Urothelium cell line (cell line): ENCODE measurements at places on chromosomes 6 and 20.

GRCh38 chr6:47646689-47647088 is 51.7 kb upstream of the ADGRF4 start:
- no peak for DNase-seq

DNA sequence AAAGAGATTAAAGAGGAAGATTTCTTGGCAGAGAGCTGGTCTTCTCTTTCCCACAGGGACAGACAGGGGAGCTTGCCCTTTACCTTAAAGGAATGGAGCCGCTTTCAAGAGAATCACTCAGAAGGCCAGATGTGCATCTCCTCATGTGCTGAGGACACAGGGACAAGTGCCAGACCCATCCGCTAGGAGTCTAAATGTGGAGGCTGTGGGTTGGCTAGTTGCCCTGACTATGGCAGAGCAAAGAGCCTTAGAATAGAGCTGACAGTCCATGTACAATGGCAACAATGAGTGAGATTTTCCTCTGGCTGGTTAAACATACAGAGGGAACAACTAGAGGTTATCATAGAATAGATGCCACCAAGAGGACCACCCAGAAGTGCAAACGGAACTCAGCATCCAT is 7.3 kb upstream of the DOK5 start:
- DNase-seq, result no peak

GRCh38 chr6:11207199-11207968 is 25.1 kb downstream of the NEDD9 start:
- peak; percentile 74 for DNase-seq

DNA sequence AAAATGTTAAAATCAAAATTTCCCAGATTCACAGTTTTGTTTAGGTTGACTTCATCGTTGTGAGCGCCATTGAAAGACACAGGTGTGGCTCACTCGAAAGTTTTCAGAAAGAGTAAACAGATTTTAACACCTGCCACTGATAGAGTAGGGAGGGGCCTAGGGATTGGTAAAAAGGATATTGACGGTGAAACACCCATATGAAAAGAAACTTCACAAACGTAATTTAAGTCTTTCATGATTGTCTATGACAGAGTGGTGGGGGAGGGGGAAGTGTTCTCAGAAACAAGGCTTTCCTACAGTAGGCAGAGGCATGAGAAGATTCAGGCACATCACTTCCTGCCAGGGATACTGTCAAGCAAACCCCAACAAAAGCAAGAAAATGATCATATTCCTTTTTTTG is 101.4 kb downstream of the PERP start:
- DNase-seq, result no peak

- DNase-seq, result no peak
These were observed 3.2 kb downstream of the BACH2 start for GRCh38 chr6:90293319-90293953.

DNA sequence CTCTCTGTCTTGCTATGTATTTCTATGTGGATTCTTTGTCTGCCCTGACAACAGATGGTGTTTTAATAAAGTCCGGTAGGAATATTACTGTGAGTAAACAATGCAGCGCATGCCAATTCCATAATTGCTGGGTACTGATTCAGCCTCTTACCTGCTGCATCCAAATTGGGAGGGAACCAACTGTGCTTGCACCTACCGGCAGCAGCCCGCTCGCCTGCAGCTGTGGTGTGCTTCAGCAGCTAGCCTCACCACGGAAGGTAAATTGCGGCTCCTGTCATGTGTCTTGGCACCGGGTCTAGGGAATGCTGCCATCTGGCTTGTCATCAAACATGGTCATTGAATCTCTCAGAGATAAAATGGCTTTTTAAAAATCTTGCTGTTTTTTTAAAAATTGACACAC is 704.8 kb upstream of the SLC35B3 start:
- peak; percentile 30 for DNase-seq

GRCh38 chr20:41482647-41483552 is 116.3 kb upstream of the EMILIN3 start:
- peak; percentile 31 for DNase-seq

GRCh38 chr6:148271711-148272439 is 70.8 kb upstream of the SASH1 start:
- DNase-seq, result no peak

GRCh38 chr20:31713312-31714273 is 9.1 kb downstream of the BCL2L1 start:
- peak; percentile 81 for DNase-seq

DNA sequence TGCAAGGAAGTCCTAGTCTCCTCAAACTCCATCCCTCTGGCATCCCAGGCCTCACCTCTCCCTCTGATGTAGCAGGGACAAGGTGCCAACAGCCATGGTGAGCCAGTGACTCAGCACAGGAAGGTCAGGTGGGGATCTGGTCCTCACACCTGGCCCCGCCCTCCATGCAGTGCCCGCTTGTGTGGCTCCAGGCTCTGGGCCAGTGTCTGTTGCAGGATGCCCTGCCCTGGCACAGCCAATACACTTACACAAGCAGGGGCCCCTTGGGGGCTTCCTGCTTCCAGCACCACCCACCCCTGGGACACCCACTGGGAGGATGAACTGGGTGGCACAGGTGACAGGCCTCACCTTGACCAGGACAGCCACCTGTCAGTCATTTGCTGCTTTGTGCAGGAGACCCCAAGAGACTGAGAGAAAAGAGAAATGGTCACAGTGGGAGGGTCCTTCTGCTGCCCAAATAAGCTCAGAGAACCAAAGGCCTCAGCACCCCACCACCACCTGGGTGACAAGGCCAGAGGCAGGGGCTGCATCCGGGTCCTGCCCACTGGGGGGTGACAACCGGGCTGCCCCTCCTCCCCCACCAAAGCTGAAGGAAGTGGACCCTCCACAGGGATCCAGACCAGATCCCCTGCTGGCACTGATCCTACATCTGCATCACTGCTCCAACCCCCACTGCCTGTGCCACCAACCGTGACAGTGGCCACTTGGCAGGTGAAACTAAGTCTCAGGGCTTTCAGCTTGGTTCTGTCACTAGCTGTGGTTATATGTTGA is 658.8 kb upstream of the DEFB115 start:
- no peak for DNase-seq

GRCh38 chr6:16067568-16067967 is 61.3 kb upstream of the MYLIP start:
- no peak for DNase-seq

DNA sequence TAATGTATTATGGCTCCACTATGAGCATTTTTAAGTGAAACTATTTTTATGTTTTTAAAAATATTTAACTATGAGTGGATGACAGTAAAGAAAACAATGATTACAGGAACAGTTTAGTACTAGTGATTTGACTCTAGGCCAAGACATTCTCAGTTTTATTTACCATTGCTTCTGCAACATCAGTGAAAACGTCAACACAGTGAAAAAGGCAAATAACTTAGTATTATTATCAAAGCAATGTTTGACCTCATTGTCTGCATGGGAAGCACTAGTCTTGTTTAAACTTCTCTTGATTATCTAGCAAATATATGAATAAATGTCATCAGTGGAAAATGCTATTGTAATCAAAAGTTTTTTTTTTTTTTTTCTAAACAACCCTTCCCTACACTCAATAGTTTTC is 165.0 kb downstream of the HTR1B start:
- no peak for DNase-seq

DNA sequence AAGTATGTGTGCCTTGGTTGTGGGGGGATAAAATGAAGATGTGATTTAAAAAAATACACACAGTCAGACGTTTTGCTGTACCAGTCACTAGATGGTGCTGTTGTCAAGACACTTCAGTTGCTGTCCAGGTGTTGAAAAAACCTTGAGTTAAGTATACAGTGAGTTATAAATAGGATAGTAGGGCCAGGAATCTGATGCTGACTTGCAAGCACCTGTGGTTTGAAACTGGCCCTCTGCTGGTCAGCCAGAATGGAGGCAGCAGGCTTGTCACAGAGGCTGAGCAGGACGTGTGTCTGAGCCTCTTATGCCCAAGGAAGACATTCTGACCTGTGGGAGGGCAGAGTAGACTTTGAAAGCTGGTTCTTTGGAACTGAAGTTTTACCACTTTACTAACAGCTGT is 27.8 kb downstream of the RNF8 start:
- DNase-seq, result peak; percentile 56

DNA sequence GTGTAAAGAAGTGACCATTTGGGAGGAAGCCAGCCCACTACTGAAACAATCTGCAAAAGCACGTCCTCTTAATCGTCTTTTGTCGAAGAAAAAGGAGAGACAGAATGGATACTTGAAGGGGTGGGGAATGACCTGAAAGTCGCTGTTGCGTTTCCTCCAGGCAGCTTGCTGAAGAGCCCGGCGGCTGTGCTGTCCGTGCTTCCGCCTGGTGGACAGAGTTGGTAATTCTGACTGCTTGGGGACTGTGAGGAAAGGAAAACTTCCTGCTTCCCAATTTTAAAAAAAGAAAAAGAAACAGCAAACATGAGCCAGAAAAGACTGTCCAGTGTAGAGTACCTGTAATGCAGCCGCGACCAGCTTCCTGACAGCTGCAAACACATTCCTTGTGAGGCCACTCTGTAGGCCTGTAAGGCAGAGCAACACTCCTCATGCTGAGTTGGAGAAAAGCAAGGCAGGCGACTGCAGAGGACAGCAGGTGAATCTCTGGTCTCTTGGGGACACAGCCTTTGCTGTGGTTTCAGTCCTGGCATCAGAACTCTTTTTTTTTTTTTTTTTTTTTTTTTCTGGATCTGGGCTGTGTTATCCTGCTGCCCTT is 251.1 kb upstream of the TBX18 start:
- peak; percentile 68 for DNase-seq

- DNase-seq, result no peak
These were observed 213.1 kb downstream of the SYNDIG1 start for GRCh38 chr20:24682496-24682985.

- no peak for DNase-seq
These were observed 54.2 kb upstream of the ZFAND3 start for GRCh38 chr6:37765182-37765775.
